ENCODE measurements at places on chromosomes 6 and 20. TPM values are rescaled to one million over a fixed set of nuclear protein-coding genes. Genes with fewer than 3 reads are reported as not detected.

The HSPA12B gene
- total RNA-seq: 14.5 TPM

The TMEM244 gene
- total RNA-seq: not detected

The PHACTR3 gene
- total RNA-seq: 19.0 TPM

The HSP90AB1 gene
- 1,029 TPM for total RNA-seq

The TPX2 gene
- total RNA-seq: 1.6 TPM

The ATRN gene
- total RNA-seq: 13.1 TPM
